Stomach (tissue), 19 donors: ENCODE measurements at places on chromosomes 1 and 21.

GRCh38 chr1:226547754-226548191 is 791 bp upstream of the STUM start:
- peak; percentile 88 for DNase-seq

DNA sequence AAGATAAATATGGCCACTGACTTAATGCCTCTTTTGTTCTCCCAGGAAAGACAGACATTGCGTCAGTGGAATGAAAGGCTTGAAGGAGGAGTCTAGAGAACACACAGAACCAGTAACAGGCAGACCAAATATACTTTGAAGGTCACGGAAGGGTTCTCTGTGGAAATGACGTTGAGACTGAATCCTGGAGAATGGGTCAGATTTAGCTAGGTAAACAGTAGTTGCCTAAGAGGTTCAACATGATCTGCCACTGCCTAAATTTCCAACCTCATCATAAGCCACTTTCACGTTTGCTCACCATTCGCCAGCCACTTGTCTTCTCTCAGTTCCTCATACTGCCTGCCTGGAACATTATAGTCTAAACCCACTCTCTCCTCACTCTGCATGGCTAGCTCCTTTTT is 20.5 kb downstream of the PLA2G4A start:
- DNase-seq = no peak

- peak; percentile 53 for DNase-seq
Observed at GRCh38 chr1:150165622-150166612, 16.2 kb downstream of the PLEKHO1 start.

- DNase-seq = no peak
Observed at GRCh38 chr1:71857862-71858261, 424.5 kb downstream of the NEGR1 start.

- DNase-seq = no peak
Observed at GRCh38 chr1:154629061-154629674, 21.2 kb upstream of the ADAR start.

- no peak for DNase-seq
Observed at GRCh38 chr21:35548904-35549615, 500.0 kb upstream of the RUNX1 start.

DNA sequence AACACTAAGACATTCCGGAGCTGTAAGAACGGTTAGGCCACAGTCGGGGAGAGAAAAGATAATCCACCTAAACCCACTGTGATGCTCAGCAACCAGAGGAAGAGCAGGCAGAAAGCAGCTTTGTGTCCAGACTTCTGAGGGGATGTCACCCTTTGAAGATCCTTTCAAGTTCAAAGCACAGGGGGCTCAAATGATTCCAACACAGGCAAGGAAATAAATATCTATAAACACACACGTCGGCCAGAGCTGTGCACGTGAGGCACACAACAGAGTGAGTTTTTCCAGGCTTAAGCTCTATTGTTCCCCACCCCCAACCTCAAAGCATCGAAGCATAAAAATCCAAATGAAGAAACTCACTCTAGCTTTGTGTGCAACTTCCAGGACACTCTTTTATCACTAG is 479.0 kb downstream of the DISC1 start:
- no peak for DNase-seq

- DNase-seq = no peak
Observed at GRCh38 chr1:117045644-117046043, 14.5 kb upstream of the TTF2 start.

GRCh38 chr1:154603317-154603716 is 4.7 kb downstream of the ADAR start:
- DNase-seq = no peak

DNA sequence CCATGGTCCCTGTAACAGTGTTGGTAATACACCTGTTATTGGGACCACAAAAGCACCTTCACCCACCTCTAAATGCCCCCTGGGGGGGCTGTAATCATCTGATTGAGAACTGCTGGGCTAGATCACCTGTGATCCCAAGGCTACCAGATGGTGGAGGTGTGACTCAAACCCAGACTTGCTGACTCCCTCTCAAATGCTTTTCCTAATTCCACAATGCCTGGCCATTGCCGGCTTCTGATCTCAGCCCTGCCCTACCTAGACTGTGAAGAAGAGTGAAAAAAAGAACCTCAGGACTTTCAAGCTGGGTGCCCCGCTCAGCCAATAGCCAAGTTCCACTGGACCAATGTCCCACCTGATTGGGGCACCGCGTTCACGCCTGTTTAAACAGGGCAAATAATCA is 9.6 kb downstream of the TMEM9 start:
- no peak for DNase-seq

DNA sequence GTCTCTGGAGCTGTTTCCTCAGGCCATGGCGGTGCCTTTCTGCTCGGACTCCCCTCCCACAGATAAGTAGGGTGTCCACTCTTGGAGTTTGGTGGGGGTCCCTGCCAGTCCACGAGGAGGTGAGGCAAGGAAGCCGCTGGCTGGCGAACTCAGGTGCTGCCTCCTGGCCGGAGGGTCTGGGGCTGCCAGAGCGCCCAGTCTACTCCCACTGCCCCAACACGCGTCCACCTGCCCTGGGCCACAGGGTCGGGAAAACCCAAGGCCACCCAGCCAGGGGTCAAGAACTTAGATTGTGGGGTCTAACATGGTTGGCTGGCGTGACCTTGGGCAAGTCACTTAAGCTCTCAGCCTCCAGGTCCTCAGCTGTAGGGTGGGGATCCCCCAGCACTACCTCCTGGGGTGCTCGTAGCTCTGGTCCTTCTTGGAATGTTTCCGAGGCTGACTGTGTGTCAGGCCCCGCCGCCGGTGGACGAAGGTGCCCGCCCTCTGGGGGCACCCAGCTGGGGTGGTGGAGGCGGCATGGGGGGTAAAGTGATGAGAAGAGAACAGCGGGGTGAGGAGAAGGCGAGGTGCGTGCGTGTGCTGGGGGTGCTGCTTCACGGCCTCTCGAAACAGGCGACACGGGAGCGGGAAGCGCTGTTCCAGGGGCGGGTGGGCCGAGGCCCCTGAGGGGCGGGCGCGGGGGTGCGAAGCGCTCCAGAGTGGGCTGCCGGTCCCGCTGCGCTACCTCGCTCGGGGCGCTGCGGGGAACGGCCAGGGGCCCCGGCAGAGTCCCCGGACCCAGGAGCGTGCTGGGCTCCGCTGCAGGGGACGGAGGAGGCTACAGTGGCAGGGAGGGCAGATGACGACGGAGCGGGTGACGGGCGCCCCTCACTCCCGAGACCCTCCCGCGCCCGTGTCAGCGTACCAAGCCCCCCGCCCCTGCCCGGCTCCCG is 1.2 kb downstream of the SH2D5 start:
- DNase-seq = no peak

- DNase-seq = peak; percentile 91
Observed at GRCh38 chr1:112706505-112707220, at the start of gene RHOC. Gene RHOC (minus strand): TSS chr1:112707127. CDS start chr1:112703799, 3,328 bp downstream.

DNA sequence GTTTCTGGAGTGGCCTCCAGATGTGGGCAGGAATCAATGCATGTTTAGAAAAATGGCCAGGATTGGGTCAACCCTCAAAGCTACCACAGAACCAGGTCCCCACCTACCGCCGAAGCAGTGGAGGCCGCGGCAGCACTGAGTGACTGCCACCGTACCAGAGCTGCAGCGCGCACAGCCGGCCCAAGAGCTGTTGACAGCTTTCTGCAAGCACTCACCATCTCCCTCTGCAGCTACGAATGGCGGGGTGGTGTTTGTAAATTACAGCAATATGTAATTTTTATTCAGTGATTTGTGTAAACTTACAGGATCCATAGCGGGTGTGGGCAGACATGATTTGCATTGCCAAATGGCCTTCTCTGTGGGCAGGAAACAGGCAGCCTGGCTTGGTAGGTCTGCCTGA is 96.4 kb downstream of the CAMK2N1 start:
- no peak for DNase-seq

GRCh38 chr1:40634901-40635655 is 30.4 kb downstream of the RIMS3 start:
- DNase-seq = no peak

DNA sequence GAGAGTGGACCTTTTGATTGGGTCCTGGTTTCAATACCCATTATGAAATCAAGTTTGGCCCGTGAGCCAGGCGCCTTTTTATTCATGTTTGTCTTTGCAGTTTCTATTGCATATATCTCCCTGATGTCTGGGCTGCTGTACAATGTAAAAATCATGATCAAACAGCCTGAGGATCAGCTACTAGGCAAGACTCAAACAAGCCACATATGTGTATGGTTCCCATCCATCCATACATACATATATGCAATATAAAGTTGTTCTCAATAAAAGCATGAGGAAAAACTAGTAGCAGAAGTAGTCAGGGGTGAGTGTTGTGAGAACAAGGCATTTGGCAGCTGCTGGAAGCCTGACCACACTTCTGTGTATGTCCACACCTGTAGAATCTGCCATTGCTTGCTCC is 562.4 kb upstream of the USP24 start:
- DNase-seq = no peak

DNA sequence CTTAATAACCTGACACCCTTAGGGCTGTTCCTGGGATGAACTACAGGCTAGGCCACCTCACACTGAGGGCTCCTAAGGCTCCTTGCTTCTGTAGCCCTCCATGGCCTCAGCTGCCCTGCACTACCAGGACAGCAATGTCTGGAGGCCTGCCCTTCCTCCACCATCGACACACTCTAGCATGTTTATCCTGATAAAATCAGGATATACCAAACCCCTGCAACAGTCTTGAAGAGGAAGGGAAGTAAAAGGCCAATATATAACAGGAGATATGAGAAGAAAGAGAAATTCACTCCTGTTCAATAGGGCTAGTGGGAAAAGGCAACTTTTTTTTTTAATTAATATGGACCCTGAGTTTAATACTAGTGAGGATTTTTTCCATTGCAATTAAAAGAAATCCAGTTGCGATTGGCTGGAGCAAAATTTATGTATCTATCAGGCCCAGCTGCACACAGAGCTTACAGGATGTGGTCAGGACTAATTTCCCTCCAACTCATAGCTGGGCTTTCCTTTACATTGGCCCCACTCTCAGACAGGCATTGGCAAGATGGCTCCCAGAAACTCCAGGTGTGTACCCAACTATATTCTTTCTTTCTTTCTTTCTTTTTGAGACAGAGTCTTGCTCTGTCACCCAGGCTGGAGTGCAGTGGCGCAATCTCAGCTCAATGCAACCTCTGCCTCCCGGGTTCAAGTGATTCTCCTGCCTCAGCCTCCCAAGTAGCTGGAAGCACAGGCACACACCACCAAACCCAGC is 13.5 kb upstream of the ATP2B4 start:
- no peak for DNase-seq

DNA sequence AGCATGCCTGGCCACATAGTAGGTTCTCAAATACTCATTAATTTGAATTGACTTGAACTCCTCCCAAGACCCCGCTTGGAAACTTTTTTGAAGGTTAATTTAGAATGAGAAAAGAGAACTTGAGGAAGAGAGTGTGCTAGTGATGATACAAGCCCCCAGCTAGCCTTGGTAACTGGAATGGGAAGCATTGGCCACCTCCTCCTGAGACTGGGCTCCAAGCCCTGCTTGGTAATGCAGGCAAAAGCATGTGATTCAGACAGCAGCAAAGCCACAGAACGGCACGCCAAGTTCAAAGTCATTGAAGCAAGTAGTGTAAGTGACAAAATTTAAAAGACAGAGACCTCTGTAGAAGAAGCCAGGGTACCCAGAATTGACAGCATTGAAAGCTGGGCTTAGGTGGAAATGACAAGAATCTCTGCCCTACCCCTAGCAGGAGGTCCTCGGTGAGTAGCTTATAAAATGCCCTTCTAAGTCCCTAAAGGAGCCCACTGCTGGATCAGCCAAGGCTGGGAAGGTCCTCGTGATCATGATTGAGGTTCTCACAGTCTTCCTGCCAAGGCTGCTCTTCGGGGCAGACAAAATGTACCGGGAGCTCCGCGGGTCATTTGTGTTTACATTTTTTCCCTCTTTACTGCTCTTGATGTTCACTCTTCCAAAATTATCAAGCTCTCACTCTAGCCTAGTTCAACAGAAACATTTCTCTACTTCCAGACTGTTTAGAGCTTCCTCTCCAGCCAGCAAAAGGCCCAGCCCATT is 99.4 kb downstream of the TSEN15 start:
- no peak for DNase-seq

DNA sequence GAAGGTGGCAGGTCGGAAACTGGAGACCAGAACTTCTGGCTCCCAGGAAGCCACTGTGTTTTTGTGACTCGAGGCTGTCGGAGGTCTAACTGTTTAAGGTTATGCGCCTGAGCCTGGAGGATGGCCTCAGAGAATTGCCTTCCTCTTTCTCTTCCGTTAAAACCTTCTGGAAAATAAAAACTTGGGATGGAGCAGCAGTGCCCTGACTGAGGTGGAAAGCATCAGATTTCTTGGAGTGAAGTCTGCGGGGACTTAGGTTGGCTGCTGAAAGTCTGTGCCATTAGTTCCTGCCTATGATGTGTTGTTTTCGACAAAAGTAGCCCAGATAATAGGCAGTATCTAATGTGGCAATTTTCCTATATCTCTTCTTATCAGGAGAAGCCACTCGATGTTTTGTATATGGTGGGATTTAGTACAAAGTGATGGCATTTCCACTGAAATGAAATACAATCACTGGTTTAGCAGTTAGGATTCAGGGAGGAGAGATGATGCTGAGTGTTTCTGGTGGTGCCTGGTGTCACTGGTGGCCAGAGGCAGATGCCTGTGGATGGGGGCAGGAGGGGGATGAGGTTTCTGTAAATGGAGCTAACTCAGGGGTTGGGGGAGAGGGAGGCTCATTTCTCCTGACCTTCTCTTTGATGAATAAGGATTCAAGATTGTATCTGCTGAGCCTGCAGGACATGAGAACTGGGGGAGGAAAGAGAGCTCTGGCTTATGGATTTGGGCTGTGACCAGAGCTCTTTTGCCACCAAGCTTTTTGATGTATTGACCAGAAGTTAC is 150.8 kb downstream of the CAMTA1 start:
- no peak for DNase-seq

GRCh38 chr1:9840176-9840575 is 16.4 kb upstream of the CLSTN1 start:
- DNase-seq = no peak

DNA sequence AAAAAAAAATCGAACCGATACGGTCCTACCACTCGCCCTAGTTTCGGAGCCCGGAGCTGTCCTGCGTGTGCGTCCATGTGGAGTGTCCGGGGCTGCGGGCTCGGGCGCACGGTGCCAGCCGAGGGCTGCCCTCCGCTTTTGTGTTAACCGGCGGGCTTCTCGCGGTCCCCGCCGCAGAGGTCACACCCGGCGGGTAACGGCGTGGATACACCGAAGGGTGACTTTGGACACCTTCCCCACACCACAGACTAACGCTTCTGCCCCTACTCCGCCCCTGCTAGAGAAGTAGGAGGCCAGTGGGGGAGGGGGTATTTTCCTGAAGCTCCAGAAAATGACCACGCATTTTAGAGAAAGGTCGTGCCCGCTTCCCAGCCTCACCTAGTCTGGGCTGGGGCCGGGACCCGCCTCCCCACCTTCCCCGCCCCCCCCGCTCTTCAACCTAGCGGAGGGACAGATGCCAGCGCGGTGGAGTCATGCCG is 609 bp upstream of the ATF3 start:
- no peak for DNase-seq

GRCh38 chr1:44584167-44584566 is 90.1 kb downstream of the TMEM53 start:
- DNase-seq = no peak

DNA sequence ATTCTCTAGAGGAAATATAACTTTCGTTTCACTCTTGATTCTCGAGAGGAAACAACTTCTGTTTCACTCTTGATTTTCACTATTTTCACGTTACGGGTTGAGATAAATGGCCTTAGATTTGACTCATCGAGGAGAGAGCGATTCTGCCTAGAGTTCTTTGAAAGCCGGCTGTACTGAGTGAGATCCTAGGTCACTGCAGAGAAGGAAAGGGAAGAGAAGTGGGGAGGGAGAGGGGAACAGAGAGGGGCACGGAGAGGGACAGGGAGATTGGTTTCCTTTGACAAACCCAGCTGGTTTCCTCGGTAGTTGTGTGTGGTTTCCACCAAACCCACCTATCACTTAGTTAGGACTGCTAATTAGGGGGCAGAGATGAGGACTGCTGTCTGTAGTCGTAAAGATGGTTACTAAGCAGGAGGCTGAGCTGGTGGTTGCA is 21.6 kb upstream of the GPR137B start:
- DNase-seq = no peak
